Breast epithelium (tissue), 4 donors: ENCODE measurements at places on chromosomes 1 and 21. TPM values are rescaled to one million over a fixed set of nuclear protein-coding genes. Genes with fewer than 3 reads are reported as not detected.

DNA sequence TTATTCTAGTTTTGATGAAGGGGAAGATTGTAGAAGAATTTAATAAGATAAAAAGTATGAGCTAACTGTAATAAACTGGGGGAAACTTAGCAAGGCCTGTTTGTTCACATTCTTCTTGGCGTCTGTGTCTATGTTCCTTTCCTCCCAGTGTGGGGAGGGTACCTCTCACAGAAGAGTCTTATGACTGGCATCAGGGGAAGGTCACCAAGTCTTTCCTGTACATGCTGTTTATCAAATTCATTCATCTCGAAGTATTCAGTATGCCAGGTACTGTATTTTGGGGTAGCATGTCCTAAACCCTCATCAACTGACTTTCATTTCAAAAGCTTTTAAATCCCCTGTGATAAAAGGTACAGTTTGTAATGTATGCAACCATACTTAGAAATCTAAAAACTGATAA lies 78.4 kb downstream of the HS2ST1 start:
- DNase-seq, result no peak
- no peaks in the 10 kb centered on the region for H3K27me3 ChIP-seq
- no peaks in the 10 kb centered on the region for H3K36me3 ChIP-seq
- no peaks in the 10 kb centered on the region for H3K4me1 ChIP-seq

GRCh38 chr1:203273206-203273868 lies 32.0 kb upstream of the BTG2 start:
- H3K27me3 ChIP-seq, result no peaks in the 10 kb centered on the region
- H3K4me1 ChIP-seq, result peaks cover 4% of the 10 kb centered on the region
- H3K36me3 ChIP-seq, result no peaks in the 10 kb centered on the region
- H3K27ac ChIP-seq, result peak overlapping the region; percentile 67
- DNase-seq, result peak; percentile 84

Gene C1orf52
- total RNA-seq, result 15.0 TPM

- no peak overlapping the region for H3K27ac ChIP-seq
- peaks cover 6% of the 10 kb centered on the region for H3K4me1 ChIP-seq
- no peaks in the 10 kb centered on the region for H3K36me3 ChIP-seq
- no peak for DNase-seq
Observed at GRCh38 chr1:43373066-43373940, 5.5 kb upstream of the ELOVL1 start.

Gene PRKAA2
- total RNA-seq, result 2.4 TPM

DNA sequence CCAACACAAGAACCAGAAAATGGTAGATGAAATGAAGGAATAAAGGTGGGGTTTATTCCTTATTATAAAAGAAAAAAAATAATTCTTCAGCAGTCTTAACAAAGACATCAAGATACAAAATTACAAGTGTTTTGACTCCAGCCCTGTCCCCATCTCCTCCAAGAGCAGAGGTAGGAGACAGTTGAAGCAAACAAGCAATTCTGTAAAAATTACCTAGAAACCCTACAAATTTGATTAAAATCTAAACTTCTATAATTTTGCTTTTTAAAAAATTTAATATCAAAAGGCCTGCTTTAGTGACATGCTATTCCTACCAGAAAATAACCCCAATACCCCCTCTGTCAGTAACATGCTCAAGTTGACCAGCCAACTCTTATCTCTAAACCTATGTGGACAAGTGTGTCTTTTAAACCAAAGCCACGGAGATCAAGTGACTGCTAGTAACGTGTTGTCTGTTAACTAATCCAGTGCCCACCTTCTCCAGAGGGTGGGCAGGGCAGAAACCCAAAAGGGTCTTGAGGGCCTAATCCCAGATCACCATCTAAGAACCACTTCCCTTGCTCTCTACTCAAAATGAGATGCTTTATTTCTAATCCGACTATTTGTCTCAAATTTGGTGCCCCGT lies 8.4 kb downstream of the GLUL start:
- no peak for DNase-seq
- H3K27ac ChIP-seq, result no peak overlapping the region
- no peak overlapping the region for H3K4me3 ChIP-seq

Gene SYCP1
- 0.16 TPM for total RNA-seq

Gene TPTE
- total RNA-seq, result not detected

DNA sequence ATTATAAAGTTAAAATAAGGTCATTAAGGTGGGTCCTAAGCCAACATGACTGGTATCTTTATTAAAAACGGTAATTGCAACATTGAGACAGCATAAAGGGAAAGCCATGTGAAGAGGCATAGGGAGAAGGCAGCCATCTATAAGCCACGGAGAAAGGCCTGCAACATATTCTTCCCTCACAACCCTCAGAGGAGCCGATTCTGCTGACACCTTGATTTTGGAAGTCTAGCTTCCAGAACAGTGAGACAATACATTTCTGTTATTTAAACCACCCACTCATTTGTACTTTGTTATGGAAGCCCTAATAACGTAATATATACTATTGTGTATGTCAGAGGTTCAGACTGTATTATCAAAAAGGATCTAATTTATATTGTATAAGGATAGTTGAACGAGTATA lies 190.8 kb downstream of the PDE4B start:
- no peaks in the 10 kb centered on the region for H3K36me3 ChIP-seq
- no peak overlapping the region for H3K27ac ChIP-seq
- H3K4me1 ChIP-seq, result no peaks in the 10 kb centered on the region
- DNase-seq, result no peak
- no peaks in the 10 kb centered on the region for H3K27me3 ChIP-seq
- no peak overlapping the region for H3K4me3 ChIP-seq

DNA sequence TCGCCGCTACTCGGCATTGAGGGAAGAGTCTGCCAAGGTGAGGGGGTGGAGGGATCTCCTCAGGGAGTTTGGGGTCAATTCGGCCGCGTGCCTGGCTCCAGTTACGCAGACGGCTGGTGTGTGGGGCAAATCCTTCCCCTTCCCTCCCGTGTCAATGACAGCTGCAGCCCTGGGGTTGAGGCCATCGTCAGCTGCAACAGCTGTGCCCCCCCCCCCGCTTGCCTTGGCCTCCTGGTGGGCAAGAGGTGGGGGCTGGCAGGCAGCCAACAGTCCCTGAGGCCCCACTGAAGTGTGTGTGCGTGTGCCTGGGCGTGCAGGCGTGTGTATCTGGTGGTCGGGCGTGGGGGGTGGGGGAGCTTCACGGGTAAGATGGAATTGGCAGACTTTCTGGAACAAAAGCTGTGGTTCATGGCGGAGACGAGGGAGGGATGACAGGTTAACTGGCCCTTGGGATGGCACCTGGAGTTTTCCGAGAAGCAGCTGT lies 25.6 kb downstream of the PPFIA4 start:
- no peaks in the 10 kb centered on the region for H3K27me3 ChIP-seq
- no peaks in the 10 kb centered on the region for H3K4me1 ChIP-seq
- no peak for DNase-seq
- H3K27ac ChIP-seq, result no peak overlapping the region

Gene RCAN3
- total RNA-seq, result 8.8 TPM

GRCh38 chr1:66373157-66373591 lies 160.8 kb upstream of the SGIP1 start:
- H3K27ac ChIP-seq, result no peak overlapping the region
- H3K36me3 ChIP-seq, result no peaks in the 10 kb centered on the region
- no peaks in the 10 kb centered on the region for H3K4me1 ChIP-seq
- no peaks in the 10 kb centered on the region for H3K27me3 ChIP-seq

DNA sequence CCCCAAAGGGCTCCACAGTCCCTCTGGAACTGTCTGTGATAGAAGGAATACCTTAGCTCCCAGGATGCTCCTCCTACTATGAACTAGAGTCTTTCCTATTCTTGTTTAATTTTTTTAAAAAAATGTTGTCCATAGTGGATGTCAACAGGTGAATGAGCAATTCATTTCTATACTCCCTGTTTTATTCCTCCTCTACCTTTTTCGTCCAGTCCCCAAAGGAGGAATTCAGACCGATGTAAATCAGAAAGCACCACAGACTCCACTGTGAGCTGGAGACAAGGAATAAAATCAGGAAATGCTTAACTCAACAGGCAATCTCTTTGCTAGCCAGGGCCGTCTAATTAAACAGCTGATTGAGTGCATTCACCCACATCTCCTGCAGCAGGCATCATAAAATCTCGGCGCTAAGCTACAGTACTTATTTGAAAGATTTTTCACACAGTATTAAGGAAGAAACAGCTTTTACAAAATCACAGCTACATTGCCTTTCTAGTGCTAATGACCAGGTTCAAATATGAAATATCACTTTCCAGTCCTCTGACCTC lies 381.6 kb downstream of the SIPA1L2 start:
- no peaks in the 10 kb centered on the region for H3K36me3 ChIP-seq
- no peak overlapping the region for H3K4me3 ChIP-seq
- H3K4me1 ChIP-seq, result no peaks in the 10 kb centered on the region
- no peak overlapping the region for H3K27ac ChIP-seq
- H3K27me3 ChIP-seq, result no peaks in the 10 kb centered on the region

- no peaks in the 10 kb centered on the region for H3K4me1 ChIP-seq
- DNase-seq, result no peak
- no peak overlapping the region for H3K27ac ChIP-seq
- H3K36me3 ChIP-seq, result no peaks in the 10 kb centered on the region
- no peak overlapping the region for H3K4me3 ChIP-seq
Observed at GRCh38 chr1:100868364-100868995, 26.2 kb downstream of the EXTL2 start.

- no peak for DNase-seq
- H3K27me3 ChIP-seq, result peaks cover 65% of the 10 kb centered on the region
- no peak overlapping the region for H3K27ac ChIP-seq
- no peaks in the 10 kb centered on the region for H3K36me3 ChIP-seq
- peaks cover 8% of the 10 kb centered on the region for H3K4me1 ChIP-seq
Observed at GRCh38 chr1:3060127-3060526, 8.9 kb upstream of the PRDM16 start.

Gene OPRD1
- total RNA-seq, result not detected

- H3K36me3 ChIP-seq, result no peaks in the 10 kb centered on the region
- no peaks in the 10 kb centered on the region for H3K4me1 ChIP-seq
- H3K4me3 ChIP-seq, result no peak overlapping the region
- H3K27ac ChIP-seq, result no peak overlapping the region
- H3K27me3 ChIP-seq, result no peaks in the 10 kb centered on the region
Observed at GRCh38 chr1:7727809-7728471, 43.2 kb upstream of the VAMP3 start.

Gene SERTAD4
- total RNA-seq, result 47.9 TPM

GRCh38 chr1:75115654-75116053 lies 18.5 kb upstream of the LHX8 start:
- H3K4me1 ChIP-seq, result no peaks in the 10 kb centered on the region
- no peak overlapping the region for H3K27ac ChIP-seq
- H3K27me3 ChIP-seq, result no peaks in the 10 kb centered on the region
- H3K36me3 ChIP-seq, result no peaks in the 10 kb centered on the region
- H3K4me3 ChIP-seq, result no peak overlapping the region
- DNase-seq, result no peak

DNA sequence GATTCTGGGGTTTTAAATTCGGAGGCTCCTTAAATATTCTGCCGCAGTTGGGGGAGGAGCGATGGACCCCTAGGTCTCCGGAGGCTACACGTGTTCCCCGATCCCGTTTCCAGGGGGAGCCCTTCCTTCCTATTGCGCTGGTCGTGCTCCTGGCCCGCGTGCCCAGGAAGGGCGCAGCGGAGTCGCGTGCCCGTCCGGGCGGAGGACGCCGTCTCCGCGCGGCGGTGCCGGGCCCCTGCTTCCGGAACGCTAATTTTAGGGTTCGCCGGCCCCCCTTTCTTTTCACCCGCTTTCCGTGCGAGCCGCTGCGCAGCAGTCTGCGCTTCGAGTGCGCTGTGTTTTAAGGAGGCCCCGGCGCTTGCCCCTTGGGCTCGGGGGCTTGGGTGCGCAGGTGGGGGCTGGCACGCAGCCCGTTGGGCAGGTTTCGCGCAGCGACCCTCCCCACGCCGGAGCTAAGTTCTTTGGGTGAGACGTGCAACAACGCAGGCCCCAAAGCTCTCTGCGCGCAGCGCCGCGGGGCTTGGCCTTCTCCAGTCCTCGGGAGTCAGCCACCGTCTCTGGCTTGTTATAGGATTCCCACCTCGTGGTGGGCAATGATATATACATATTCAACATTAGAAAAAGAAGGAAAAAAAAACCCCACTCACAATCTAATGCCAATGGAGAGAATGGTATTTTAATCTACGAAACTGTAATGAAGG lies 43.5 kb upstream of the DNAJC6 start:
- no peak overlapping the region for H3K27ac ChIP-seq
- no peaks in the 10 kb centered on the region for H3K36me3 ChIP-seq
- DNase-seq, result no peak
- peaks cover 4% of the 10 kb centered on the region for H3K4me1 ChIP-seq
- peak overlapping the region; percentile 43 for H3K4me3 ChIP-seq

Gene FALEC
- not detected for total RNA-seq

GRCh38 chr1:21497466-21498061 lies 11.7 kb upstream of the ALPL start:
- H3K4me1 ChIP-seq, result no peaks in the 10 kb centered on the region
- H3K4me3 ChIP-seq, result no peak overlapping the region
- no peaks in the 10 kb centered on the region for H3K36me3 ChIP-seq
- H3K27ac ChIP-seq, result no peak overlapping the region
- no peaks in the 10 kb centered on the region for H3K27me3 ChIP-seq

Gene FAM163A
- total RNA-seq, result not detected

DNA sequence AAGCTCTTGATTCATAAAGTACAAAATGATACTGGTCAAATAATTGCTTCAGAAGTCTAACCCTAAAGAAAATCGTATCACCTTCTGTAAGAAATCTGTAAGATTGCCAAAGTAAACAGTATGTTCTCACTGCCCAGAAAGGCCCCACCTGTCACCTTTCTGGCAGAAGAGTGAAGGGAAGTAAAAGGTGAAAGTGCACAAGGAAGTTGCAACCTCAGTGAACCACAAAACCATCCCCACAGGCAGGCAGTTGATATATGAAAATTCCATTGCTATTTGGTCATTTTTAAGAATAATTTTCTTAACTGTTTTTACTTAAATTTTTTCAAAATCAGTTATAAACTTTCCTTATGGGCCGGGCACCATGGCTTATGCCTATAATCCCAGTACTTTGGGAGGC lies 48.5 kb upstream of the FBXO28 start:
- no peaks in the 10 kb centered on the region for H3K27me3 ChIP-seq
- no peaks in the 10 kb centered on the region for H3K36me3 ChIP-seq
- no peaks in the 10 kb centered on the region for H3K4me1 ChIP-seq

GRCh38 chr1:24861821-24862727 lies 68.0 kb downstream of the RUNX3 start:
- no peaks in the 10 kb centered on the region for H3K4me1 ChIP-seq
- H3K4me3 ChIP-seq, result no peak overlapping the region
- no peak overlapping the region for H3K27ac ChIP-seq
- DNase-seq, result no peak
- H3K36me3 ChIP-seq, result no peaks in the 10 kb centered on the region

Gene AGMAT
- 0.32 TPM for total RNA-seq
